Naive thymus-derived CD8-positive, alpha-beta T cell (primary cell): ENCODE measurements at places on chromosomes 7 and 10.

DNA sequence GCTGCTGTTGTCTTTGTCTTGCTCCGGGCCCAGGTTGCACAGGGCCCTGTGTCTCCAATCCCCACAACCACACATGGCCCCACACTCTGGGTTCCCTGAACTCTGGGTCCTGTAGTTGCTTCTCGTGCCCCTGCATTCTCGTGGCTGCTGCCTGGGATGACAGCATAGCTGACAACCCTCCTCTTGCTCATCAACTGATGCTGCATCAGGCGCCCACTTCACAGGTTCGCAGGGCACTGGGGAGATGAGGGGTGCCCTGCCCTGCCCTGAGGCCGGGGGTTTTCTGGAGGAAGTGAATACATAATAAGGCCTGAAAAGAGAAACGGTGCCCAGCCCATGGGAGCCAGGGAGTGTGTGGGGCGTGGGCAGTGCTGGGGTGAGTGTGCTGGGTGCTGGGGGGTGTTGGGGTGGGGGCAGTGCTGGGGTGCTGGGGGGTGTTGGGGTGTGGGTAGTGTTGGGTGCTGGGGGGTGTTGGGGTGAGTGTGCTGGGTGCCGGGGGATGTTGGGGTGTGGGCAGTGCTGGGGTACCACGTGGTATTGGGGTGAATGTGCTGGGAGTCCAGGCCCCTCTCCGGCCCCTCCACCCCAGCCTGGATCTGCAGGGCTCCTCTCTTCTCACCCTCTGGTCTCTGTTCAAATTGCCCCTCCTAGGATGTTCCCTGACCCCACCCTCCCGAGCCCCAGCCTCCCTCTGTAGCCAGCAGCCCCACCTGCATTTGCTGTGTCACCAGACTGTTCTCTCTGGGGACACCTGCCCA is 2.0 kb upstream of the MTG1 start:
- no peak for DNase-seq

DNA sequence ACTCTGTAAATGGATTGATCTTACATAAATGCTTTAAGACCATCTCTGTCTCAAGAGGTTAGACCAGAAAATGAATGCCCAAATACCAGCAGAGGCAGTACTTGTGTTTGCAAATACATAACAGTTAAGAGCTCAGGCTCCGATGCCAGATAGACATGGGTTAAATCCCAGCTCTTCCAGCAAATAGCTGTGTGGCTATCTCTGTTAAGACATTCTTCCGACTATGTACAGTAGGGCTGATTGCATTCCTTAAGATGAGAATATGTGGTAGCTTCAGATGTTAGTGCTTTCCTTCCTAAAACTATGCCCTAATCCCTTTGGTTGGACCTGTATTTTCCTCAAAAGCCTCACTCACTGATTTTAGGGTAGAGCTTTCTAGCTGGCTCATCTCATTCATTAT is 2.2 kb downstream of the IDE start:
- no peak for DNase-seq

DNA sequence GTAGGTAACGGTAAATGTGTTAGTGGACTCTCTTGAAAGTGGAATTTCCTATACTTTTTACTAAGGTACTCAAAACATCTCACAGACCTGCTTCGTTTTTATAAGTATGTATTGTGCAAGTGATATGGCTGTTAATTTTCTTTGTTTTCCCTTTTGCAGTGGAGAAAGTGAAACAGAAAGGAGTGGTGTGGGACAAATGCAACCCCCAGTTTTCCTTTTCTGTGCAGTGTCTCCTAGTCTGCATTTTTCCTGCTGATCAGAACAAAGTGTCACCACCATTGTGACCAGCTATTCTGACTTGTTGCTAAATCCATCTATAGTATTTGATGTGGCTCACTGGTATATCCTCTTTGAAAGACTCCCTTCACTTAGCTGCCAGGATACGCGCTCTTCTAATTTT is 410.0 kb downstream of the EXOC4 start:
- DNase-seq, result no peak

GRCh38 chr10:4865945-4866661 is 40.1 kb downstream of the AKR1E2 start:
- DNase-seq, result no peak

DNA sequence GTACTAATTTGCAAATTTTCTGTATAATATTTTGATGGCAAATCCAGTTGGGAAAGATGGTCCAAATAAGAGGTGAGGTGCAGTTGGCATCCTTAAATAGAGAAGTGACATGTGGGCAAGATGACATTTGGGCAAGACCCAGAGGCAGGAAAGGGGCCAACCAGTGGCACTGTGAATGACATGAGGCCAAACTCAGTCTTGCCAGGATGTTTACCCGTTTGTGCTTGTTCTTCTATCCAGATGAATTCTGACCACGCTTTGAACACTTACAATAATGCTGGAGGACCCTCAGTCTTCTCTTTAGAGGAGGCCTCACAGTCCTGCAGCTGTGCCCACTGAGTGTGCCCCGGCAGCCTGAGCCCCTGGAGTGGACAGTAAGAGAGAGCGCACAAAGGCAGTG is 45.1 kb downstream of the KCNMA1 start:
- no peak for DNase-seq

DNA sequence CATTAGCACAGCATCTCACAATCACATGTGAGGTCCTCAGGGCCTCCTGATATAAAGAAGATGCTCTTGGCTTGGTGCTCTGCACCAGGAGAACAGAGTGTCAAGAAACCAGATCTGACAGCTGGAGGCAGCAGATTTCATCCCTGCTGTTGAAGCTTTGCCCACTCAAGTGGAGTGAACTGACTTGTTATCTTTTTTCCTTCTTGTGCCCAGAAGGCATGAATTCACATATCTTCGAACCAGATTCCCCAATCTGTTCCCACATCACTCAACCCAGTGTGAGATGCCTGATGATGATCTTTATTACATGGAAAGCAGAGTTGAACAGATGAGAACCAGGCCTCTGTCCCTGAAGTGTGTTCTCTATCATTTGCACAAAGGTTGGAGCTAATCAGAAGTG is 521.0 kb downstream of the SORCS1 start:
- no peak for DNase-seq

DNA sequence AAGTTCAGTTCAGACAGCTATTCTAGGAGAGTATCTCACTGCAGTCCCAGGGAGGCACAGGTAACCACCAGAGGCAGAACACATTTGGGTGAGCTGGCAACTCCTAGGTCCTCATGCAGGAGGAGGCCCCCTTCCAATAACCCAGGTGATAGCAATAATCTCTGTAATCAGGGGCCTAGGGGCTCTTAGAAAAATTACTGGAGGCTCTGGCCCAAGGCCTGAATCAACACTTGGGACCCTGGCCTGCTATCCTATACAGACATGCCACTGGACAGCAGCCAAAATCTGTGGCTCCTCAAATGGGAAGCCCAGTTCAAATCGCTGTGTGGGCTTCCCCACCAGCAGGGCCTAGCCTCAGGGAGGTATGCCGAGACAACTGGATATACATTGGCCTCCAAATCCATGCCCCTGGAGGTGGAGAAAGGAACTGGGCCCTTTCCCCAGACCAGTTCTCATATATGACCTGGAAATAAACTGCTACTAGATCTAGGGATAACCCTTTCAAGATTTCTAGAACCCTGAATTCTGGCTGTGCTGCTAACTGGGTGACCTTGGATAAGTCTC is 1.6 kb downstream of the AVPI1 start:
- no peak for DNase-seq

GRCh38 chr7:129671266-129671665 is 59.7 kb downstream of the NRF1 start:
- DNase-seq, result no peak

DNA sequence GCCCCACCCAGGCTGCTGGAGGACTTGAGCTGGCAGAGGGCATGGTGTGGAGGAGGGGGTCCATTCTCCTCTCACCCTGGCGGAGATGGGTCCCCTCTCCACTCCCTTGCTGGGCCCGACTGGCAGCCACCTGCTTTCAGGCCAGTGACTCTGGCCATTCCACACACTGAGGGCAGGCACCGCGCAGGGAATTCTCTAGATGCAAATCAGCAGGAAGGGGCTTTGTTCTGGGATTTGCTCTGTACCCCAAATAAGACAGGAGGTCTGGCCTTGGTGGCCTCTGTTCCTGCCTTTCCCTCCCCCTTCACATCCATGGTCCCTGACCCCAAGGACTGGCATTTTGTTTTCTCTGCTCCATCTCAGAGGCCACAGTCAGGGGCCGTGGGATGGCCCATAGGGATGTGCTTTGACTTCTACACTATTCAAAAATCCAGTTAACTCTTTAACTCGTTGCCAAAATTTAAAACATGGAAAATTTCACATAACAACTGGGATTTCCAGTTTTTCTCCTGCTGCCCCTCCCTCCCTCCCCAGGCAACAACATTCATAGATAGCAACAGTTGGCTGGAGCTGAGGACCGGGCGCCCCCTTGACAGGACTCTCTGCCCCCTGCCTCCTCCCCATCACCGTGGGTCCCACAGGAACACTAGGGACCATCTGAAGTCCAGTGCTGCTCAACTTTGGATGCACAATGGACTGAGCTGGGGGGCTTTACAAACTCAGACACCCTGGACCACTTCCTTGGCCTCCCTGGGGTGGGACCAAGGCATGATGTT is 33.9 kb downstream of the PPIF start:
- DNase-seq, result no peak

- no peak for DNase-seq
Observed at GRCh38 chr10:17056781-17057428, 72.7 kb downstream of the CUBN start.

DNA sequence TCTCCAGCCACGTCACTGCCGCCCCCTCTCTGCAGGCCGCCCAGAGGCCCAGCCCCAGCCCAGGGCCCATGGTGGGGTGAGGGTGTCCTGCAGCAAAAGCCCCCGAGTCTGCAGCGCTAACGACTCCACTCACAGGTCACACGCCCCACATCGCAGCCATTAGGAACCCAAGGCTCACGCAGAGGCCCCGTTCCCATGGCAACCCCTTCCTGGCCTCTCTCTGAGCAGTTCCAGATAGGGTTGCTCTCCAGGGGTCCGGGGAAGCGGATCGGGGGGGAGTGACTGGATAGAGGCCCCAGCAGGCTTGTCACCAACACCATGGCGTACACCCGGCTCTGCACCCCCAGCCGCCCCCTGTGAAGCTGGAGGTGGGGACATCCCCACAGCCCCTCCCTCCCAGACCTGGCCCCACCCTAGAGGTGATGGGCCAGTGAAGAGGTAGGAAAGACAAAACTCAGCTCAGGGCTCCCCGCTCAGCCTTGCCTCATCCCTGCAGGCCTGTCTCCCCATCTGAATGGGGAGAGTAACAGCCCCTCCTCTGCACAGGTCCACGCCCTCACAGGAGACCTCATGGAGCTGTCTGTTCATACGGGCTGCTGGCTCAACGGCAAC is 41.2 kb downstream of the TNRC18 start:
- DNase-seq, result no peak

DNA sequence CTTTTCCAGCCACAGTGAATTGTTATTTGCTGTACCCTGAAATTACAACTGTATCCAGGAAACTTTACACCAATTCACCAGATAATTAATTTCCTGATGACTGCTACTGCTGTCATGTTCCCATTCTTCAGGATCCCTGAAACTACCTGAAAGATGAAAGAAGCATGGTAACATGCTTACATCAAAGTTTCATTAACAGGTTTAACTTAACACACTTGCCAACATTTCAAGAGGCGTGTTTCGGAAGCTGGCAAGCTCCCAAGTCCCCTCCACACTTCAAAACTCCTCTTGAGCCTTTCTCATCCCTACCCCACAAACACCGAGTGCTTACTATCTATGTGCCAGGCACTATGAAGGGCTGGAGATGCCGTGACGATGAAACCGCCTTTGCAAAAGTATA is 88.6 kb downstream of the MPP7 start:
- no peak for DNase-seq

DNA sequence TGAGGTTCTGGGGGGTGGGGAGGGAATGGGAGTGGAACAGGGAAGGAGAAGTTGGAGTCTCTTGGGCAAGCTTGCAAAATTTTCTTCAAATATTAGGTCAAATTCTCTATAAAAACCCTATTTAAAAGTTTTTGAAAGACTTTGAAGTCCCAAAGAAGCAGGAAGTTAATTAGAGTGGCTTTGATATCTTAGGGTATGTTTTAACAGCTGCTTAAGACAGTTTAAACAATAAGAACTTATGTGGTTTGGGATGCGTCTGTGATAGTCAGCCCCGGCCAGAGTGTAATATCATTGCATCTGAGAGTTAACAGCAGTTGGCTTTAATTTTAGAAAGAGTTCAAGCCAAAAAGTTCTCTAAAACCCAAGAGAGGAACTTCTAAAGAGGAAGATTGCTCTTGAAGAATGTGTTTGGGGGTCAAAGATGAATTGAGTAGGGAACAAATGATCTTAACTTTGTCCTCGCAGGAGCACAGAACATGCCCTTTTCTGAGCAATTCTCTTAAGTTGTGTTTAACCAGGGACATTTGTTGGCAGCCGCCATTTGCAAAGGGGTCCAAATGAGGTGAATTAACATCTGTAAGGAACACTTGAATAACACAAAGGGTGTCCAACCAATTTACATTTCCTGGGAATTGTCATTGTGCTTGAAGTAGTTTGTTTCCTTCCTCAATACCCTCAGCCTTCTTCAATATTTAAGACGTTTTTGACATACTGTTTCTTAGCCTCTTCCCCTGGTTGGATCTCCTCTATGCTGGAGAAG is 182.4 kb downstream of the PTEN start:
- DNase-seq, result no peak

DNA sequence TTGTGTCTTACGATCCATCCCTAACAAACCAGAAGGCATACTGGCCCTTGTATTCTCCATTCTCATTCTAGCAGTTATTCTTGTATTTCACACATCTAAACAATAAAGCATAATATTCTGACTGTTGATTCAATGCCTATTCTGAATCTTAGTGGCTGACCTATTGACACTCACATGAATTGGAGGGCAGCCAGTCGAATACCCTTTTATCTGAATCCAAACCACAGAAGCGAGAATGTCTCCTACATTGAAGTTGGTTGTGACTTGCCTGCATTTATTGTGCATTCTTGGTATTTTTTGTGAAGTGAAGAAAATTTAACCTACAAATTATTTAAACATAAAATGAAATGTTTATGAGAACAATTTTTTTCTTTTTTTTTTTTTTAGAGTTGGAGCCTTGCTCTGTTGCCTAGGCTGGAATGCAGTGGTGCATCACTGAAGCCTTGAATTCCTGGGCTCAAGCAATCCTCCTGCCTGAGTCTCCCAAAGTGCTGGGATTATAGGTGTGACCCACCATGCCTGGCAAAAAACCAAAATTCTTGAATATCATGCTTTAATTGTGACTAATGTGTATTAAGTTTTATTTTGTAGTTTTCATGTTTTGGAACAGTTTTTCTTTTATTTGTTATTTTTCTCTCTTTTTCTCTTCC is 22.7 kb downstream of the EXOC4 start:
- DNase-seq, result no peak

- DNase-seq, result no peak
Observed at GRCh38 chr7:77950548-77950947, 152.0 kb downstream of the PHTF2 start.

DNA sequence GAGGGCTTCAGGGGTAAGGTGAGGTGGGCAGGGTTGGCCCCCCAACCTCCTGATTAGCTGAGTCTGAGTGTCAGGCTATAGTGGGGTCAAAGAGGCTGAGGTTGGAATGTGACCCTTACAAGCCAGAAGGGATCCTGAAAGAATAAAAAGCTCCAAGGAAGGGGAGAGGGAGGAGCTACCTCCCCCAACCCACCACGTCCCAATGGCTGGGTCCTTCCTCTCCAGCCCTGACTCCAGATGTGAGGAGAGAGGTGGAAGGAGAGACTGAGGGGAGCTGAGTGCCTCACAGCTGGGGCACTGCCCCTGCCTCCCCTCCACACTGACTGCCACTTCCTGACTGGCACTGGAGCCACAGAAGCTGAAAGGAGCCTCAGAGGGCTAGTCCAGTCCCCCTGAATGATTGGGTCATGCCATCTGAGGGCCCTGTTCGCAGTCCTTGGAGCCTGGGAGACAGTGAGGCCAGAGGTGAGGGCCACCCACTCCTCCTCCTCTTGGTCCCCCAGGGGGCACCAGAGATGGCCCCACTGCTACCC is 20.6 kb downstream of the IMPDH1 start:
- no peak for DNase-seq

- peak; percentile 59 for DNase-seq
Observed at GRCh38 chr7:50632561-50633413, 67.6 kb upstream of the DDC start.
